ENCODE measurements at places on chromosomes 7 and 10.
A peak's percentile ranks its signal among the peaks of the same experiment; 100 is the strongest.

- peak; percentile 80 for DNase-seq
These were observed 35.8 kb downstream of the ADAM12 start for GRCh38 chr10:126352453-126352852.

- DNase-seq = no peak
These were observed 35.0 kb downstream of the DNAJC12 start for GRCh38 chr10:67802767-67803538.

DNA sequence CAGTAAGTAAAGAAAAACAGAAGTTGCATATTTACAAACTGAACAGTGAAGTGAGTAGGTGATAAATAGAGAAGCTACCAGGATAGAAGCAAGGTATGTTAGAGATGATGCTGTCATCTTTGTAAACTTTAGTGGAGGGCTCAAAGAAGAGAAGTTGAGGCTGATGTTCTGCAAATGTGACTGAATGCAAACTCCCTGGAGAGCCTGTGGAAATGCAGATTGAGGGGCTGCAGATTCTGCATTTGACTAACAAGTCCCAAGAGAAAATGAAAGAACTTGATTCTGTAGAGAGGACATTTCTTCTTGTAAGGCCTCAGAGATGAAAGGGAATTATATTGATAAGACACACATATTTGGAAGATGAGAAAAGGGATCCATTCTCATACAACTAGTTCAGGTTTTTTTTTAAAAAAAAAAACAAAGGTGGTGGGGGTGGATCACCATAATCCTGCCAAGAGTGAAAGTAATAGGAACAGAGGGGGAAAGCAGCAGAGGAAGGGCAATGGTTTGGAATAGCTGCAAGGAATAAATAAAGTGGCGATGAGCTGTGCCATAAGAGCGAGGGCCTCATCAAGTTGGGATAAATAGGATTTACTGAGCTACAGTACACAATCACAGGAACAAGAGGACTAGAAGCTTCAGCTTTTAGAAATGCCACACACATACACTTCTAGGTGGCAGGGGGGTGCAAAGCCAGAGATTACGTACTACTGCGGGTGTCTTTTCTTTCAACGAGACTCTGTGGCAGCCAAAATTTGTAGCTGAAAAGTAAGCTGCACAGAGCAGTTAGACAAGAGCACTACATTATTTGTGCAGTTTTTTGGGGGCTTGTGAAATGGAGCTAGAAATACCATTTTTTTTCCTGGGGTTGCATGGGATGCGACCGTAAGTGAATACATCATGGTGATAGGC, 778.5 kb downstream of the NRG3 start:
- no peak for DNase-seq

- DNase-seq = no peak
These were observed 46.5 kb upstream of the ITGB8 start for GRCh38 chr7:20284003-20284770.

- no peak for DNase-seq
These were observed 32.8 kb upstream of the CDK14 start for GRCh38 chr7:90563286-90563685.

DNA sequence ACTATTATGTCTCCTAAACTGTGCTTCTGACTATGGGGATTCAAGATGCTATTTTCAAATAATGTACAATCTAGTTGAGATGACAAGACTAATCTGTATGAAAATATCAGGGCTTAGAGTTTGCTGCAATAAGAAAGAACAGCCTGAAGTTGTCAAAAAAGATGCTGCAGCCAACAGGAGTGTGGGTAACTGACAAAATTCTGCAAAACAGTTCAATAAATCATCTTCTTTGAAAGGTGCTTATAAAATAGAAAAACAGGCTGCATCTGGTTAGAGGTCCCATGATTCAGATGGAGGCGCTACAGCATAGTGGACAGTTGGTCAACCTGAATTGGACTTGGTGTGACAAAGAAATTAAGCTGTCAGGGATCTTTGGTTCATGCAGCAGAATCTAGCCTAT, 511.0 kb downstream of the XPNPEP1 start:
- no peak for DNase-seq

DNA sequence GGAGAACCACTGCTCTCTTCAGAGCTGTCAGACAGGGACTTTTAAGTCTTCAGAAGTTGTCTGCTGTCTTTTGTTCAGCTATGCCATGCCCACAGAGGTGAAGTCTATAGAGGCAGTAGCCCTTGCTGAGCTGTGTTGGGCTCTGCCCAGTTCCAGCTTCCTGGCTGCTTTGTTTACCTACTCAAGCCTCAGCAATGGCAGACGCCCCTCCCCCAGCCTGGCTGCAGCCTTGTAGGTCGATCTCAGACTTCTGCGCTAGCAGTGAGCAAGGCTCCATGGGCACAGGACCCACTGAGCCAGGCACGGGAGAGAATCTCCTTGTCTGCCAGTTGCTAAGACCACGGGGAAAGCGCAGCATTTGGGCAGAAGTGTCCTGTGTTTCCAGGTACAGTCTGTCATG, 12.1 kb upstream of the CPA2 start:
- no peak for DNase-seq

DNA sequence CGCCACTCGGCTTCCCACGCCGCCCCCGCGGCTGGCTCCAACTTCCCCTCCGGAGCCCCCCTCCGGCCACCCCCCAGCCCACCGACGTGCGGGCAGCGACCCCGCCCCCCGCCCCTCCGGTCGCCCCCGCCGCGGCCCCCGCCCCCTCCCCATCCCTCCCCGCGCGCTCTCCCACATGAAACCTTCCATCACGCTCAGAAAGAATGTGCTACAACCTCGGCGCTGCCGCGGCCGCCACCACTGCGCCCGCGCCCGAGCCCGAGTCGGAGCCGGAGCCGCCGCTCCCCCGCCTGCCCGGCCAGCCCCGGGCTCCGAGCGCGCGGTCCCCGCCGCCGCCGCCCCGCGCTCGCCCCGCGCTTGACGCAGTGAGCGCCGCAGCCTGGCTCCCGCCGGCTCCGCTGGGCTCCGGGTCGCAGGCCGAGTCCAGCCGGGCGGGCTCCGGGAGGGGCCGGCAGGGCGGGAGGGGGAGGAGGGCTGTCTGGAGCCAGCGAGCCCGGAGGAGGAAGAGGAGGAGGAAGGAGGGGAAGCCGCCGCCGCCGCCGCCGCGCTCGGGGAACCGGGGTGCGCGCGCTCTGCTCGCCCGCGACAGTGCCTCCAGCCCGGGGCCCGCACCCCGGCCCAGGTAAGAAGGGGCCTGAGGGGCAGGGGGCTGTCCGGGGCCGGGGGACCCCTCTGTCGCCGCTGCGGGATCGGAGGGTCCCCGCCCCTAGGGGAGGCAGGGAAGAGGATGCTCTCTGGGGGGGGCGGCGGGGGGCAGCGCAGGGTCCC, 4.3 kb upstream of the ELFN1 start:
- peak; percentile 51 for DNase-seq

DNA sequence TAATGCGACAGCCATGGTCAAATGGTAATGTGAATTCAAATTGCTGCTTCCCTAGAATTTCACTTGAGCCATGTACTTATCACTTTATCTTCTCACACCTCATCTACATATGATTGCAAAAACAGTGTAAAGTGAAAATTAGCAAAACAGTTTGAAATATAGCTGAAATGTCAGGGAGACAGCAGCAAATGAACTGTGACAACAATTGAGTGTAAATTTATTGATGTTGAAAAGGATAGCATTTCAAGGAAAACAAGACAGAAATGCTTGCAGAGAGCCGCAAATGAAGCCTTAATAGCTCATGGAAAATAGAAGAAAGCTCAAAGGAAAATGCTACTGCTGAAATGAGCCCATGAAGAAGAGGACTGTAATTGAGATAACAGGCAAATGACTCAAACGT, 516.2 kb upstream of the POT1 start:
- peak; percentile 6 for DNase-seq

- no peak for DNase-seq
These were observed 10.7 kb downstream of the AMZ1 start for GRCh38 chr7:2698581-2699288.

DNA sequence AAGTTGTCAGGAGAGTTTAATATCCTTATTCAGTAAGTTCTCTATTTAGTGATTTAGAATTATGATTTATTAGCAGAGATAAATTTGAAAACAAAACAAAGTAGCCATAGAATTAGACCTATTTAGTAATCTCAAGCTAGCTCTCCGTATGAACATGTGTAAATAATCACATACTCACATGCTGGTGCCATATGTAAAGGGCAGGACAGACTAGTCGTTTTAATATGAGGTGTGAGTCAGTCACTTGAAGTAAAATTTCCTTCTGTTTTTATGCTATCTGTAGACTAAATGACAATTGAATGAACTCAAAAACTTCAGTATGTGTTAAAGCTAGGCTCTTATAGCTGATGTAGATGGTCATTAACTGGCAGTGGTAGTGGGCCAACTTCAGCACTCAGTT, 67.1 kb downstream of the WAC start:
- no peak for DNase-seq

DNA sequence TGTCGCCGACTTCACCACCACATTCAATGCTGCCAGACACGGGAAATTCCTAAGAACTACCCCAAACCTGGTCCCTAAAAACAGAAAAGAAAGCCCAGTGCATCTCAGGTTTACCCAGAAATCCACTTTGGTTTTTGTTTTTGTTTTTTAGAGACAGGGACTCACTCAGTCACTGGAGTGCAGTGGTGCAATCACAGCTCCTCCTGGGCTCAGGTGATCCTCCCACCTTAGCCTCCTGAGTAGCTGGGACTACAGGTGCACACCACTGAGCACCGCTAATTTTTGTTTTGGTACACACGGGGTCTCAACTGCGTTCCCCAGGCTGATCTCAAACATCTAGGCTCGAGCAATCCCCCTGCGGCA, 22.8 kb downstream of the MAD1L1 start:
- no peak for DNase-seq

DNA sequence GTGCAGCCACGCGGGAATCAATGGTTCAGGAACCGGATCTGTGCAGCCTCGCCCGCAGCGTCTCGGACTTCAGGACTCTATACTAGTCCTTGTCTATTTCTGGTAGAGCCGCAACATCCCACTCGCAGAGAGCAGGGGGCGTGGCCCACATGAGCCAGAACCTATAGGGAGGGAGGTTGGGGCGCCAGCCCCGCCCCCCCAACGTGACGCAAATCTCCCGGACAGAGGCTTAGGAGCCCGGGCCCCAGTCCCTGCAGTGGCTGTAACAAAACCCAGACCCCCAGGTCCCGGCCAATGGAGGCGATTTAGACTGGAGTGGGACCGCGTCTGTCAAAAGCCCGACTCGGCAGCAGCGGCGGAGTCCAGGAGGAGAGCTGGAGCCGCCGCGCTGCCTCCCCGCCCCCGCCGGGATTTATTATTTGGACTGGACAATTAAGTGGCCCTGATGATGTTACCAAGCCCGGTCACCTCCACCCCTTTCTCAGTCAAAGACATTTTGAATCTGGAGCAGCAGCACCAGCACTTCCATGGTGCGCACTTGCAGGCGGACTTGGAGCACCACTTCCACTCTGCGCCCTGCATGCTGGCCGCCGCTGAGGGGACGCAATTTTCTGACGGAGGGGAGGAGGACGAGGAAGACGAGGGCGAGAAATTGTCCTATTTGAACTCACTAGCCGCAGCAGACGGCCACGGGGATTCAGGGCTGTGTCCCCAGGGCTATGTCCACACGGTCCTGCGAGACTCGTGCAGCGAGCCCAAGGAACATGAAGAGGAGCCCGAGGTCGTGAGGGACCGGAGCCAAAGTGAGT, at the start of gene NKX2-3:
Gene NKX2-3 (plus strand): TSS at position 256 of the 809 bp plus-strand sequence. CDS start 190 bp downstream, at position 446.
- DNase-seq = peak; percentile 76

DNA sequence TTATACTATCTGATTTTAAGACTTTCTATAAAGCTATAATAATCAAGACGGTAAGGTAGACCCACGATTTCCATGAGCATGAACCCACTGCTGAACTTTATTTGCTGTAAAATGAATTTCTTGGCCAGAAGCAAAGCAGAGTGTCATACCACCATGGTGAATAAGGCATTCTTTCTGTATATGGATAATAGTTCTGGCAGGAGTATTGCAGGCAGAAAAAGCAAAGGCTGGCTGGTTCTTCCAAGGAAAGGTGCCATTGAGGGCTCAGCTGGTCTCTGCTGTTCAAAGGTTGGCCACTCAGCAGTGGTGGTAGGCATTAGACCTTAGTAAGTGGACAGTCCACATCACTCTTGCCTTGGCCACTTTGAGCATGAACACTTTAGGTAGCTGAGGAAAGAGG, 104.1 kb upstream of the KCNMA1 start:
- no peak for DNase-seq

DNA sequence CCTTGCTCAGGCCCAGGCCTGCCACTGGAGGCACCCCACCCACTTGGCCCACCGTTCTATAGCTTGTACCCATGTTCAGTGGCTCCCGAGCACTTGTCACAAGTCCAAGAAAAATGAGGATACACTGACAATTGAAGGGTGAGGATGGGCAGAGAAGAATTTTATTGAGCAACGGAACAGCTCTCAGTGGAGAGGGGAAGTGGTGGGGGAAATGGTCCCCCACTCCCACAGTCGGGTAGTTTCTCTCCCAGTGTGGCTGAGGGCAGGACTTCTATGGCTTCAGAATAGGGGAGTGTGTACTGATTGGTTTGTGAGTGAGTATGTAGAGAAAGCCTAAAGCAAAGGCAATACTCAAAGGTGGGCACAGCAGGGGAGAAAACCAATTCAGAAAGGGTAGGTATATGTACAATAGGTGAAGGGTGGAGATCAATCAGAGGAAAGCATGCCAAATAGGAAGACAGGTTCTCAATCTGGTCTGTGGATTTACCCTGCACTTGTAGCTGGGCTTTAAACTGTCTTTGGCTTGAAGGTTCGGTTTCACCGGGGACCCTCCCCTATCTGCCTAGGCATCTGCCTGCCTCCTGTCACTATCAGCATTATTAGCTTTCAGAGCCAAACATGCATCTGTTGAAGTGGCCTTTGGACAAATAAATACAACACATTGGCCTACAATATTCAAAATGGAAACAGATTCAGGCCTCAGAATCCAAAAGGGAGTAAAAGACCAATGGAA, 8.9 kb upstream of the TSPAN13 start:
- no peak for DNase-seq

GRCh38 chr10:31876652-31877352, 51.8 kb downstream of the ARHGAP12 start:
- peak; percentile 74 for DNase-seq

GRCh38 chr10:32410569-32410968, 35.4 kb upstream of the CCDC7 start:
- no peak for DNase-seq

DNA sequence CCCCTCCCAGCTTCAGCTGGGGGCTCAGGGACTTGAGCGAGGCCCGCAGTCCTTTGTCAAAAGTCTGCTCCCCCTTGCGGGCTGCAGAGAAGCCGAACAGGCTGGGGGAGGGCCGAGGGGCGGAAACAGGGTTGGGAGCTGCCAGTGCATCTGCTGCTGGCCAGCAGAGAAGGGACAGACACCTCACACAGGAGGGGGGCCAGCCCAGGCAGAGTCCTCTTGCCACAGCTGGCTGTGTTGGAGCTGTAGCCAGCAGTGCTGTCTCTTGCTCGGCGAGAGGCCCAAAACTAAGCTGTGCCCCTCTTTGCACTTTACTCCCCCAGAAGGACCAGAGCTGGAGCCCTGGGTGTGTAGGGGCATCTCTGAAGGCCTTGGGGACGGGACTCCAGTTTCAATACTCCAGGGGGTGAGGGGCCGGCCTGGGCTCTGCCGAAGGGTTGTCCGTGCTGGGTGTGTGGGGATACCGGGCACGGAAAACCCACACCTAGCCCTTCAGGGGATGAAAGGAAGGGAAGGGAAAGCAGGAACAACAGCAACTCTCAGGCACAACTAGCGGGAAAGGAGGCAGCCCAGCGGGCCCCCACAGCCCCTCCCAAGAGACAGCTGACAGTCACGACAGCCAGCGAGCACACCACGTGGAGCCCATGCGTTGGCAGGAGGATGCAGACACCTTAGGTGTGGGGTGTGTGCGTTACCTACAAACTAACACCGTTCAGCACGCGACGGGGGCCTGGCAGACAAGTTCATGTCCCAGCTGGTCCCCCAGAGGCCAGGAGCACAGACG, 17.8 kb downstream of the YKT6 start:
- peak; percentile 79 for DNase-seq

- DNase-seq = no peak
These were observed 95.2 kb downstream of the PRTFDC1 start for GRCh38 chr10:24857031-24857725.

All from muscle of leg (tissue), 16 donors.